Activated naive CD8-positive, alpha-beta T cell treated with anti-CD3 and anti-CD28 coated beads, Interleukin-2, amount 50 U/mL, for 16 hours (primary cell): ENCODE measurements at places on chromosomes 11 and 22.

- DNase-seq: no peak
Observed at GRCh38 chr11:15874704-15875103, 481.6 kb downstream of the SOX6 start.

GRCh38 chr11:75499423-75500190 is 26.1 kb downstream of the GDPD5 start:
- DNase-seq: no peak

DNA sequence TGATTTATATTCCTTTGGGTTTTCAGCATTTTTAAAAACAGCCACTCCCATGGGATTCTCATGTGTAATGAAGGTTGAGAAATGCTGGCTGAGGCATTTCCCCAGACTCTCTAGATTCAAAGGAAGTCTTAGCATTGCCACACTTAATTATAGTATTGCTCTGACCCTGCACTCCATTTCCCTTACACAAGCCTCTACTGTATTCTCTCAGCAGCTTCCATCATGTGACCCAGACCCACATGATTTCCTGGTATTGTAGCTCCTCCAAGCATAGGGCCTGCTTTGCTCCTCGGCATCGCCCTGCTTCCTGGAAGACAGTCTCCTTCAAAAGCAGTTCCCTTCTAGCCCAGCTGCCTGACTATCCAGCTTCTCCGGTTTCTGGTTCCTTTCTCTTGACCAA is 261.5 kb downstream of the LARGE1 start:
- no peak for DNase-seq

GRCh38 chr11:46047520-46047919 is 73.7 kb downstream of the PHF21A start:
- no peak for DNase-seq

GRCh38 chr11:110169738-110170137 is 76.5 kb downstream of the ZC3H12C start:
- no peak for DNase-seq
